Left ventricle myocardium inferior (tissue), 1 donor: ENCODE measurements at places on chromosomes 7 and 10.

DNA sequence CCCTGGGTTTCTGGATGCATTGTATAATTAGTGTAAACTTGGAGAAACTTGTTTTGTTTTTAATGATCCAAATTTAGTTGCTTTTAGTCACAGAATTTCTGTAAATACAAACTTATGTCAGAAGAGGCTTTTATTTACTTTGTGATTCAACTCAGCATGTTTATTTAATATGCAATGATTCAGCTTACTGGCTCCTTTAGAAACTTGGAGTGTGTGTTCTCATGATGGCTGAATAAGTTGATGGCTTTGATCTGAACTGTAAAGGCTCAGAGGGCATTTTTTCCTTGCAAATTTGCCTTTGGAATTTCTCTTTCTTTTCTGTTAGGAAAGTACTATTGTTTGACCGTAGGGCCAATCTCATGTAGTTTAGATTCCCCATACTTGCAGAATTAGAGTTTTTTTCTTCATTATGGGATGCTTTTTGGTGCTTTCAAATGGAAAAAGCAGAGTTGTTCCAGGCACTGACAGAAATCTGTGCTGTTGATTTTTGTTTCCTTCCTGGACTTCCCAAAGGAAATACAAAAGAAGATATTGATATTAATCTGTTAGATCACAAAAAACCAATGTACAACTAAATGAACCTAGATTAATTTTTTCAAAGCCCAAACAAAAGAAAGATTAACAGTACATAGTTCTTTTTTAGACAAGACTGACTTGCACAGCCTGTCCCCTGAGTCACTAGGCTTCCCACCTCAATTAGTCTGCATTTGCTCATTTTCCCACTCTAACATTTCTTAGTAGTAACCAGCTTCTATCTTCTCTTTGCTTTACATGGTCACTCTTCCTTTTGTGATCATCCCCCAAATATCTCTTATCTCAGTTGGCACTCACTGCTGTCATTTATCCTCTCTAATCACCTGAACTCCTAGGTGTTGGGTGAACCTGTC is 96.8 kb upstream of the AGR3 start:
- peak overlapping the region; percentile 34 for H3K27ac ChIP-seq
- H3K36me3 ChIP-seq, result no peaks in the 10 kb centered on the region
- DNase-seq, result no peak
- H3K4me3 ChIP-seq, result no peak overlapping the region

DNA sequence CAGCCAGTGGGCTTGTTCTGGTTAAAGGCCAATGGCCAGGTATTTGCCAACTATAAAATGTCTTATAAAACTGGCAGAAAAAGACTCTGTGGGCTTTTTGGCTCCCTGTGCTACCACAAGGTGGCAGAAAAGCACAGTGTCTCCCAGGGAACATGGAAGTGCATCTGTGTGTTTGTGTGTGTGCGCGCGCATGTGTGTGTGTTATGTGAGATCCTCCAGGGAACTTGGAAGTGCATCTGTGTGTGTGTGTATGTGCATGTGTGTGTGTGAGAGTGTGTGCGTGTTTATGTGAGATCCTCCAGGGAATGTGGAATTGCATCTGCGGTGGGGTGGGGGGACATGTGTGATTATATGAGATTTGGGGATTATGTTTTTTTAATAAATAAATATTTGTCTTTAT is 30.2 kb upstream of the ABI1 start:
- H3K27ac ChIP-seq, result no peak overlapping the region
- H3K36me3 ChIP-seq, result no peaks in the 10 kb centered on the region
- H3K27me3 ChIP-seq, result peaks cover 21% of the 10 kb centered on the region
- DNase-seq, result no peak

DNA sequence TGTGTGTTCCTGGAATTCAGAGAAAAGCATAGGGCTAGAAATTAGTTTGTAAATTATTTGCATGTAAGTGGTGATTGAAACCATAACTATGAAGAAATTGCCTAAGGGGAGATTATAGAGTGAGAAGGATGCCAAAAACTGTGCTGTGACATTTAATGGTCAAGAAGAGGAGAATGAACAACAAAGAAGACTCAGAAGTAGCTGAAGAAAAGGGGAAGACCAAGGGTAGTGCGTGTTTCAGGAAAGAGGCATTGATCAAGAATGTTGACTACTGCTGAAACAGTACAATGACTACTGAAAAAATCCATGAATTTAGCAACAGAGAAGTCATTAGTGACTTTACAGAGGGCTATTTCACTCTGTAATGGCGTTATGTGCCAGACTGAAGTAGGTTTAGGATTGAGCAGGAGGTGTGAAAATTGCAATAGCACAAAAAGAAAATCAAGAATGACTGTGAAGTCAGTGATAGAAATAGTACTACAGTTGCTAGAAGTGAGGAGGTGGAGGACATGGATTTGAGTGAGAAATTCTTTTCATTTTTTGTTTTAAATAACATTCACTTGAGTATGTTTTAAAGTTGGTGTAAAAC is 28.9 kb upstream of the SAMD9L start:
- DNase-seq, result no peak
- H3K36me3 ChIP-seq, result no peaks in the 10 kb centered on the region
- peaks cover 26% of the 10 kb centered on the region for H3K27me3 ChIP-seq
- no peaks in the 10 kb centered on the region for H3K4me1 ChIP-seq

DNA sequence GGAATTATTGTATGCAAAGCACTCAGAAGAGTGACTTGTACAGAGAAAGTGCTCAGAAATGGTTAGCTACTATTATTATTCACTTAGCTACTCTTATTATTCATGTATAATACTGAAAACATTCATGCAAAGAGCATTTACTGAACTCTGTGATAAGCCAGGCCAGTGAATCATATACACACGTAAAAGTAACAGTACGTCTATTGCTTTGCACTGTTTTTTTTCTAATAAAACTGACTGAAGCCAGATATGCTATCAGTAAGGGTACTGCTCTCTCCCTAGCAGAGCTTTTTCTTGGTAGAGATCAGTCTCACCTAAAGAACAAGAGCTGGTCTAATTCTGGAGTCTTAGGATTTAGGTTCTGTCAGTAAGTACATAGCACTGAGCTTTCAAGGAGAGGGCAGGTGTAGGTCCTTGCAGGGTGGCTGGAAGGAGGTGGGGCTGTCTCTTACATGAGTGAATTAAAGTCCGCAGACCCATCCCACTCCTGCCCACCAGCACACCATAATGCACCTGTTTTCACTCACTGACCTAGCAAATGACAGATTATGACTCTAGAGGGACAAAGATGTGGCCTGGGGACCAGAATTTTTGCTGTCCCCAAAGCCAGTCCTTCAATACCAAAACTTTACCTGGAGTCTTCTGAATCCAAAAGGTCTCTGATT is 145.9 kb downstream of the ARID5B start:
- DNase-seq, result no peak
- H3K36me3 ChIP-seq, result peaks cover 10% of the 10 kb centered on the region
- no peak overlapping the region for H3K4me3 ChIP-seq
- H3K27me3 ChIP-seq, result no peaks in the 10 kb centered on the region
- peaks cover 84% of the 10 kb centered on the region for H3K4me1 ChIP-seq
- H3K27ac ChIP-seq, result peak overlapping the region; percentile 94
